ENCODE measurements at places on chromosomes 2 and 18. TPM values are rescaled to one million over a fixed set of nuclear protein-coding genes. Genes with fewer than 3 reads are reported as not detected.

Gene CHST9
- 7.0 TPM for total RNA-seq

Gene POTEJ
- total RNA-seq = not detected

Gene SLC8A1
- 280 TPM for total RNA-seq

Gene GPR45
- not detected for total RNA-seq

Gene CPLX4
- not detected for total RNA-seq

Gene PSTPIP2
- 7.2 TPM for total RNA-seq

Gene DNAH7
- 3.5 TPM for total RNA-seq

DNA sequence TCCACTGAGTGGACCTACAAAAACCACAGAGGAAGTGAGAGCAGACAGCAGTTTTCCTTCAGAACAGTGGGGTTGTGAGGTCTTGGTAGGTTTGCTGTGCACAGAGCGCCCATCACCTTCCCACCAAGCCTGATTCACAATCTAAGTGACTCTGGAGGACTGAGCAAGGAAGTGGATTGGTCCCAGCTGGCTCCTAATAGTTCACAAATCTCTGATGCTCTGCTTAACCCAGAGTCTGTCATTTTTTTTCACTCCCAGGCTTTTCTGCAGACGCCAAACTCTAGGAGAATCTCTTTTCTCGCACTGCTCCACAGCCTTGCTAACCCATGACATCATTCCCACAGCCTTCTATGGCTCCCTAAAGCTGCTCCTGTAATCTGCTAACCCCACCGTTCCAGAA is 280.4 kb downstream of the C1D start:
- DNase-seq = no peak

DNA sequence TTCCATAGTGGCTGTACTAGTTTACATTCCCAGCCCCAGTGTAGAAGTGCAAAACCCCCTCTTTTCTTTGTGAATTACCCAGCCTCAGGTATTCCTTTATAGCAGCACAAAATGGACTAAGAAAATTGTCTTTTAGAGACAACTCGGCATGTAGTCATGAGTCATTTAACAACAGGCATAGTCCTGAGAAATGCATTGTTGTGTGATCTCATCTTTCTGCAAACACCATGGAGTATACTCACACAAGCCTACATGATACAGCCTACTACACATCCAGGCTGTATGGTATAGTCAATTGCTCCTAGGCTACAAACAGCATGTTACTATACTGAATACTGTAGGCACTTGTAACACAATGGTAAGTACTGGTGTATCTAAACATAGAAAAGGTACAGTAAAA is 44.4 kb upstream of the MBP start:
- no peak for DNase-seq

DNA sequence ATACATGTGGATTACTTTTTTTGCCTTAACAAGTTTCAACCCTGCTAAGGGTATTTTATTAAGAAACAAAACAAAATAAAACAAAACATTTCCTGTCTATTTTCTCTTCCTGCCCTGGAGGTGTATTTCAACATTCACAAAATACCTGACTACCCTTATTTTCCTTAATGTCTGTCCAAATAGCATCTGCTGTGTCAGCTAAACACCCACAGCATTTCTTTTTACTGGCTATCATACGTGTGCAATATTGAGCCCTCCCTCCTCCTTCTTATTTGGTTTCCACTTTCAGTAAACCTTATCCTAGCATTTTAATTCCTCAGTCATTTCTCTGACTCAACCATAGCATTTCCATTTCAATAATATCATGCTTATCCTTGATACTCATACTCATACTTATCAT is 1420.0 kb upstream of the ZEB2 start:
- no peak for DNase-seq

- no peak for DNase-seq
Observed at GRCh38 chr2:185188656-185189055, 549.9 kb upstream of the FSIP2 start.

DNA sequence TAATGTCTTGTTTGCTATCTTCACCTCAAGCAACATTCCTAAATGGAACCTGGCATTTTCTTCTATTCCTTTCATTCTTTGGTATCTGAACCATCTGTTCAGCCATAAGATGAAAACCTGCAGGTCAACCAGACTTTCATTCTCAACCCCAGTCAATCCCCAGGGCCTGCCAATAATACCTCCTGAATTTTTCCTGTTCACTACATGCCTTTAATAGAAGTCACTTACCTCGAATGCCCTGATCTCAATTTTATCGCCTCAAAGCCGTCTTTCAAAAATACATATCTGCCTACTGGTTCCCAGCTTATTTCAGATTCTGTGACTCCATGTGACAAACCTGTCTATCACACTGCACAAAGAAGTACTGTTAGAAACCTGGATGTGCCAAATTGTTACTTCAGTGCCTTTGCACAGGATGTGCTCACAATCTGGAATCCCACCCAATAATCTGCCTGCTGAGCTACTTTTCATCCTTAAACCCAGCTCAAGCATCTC is 22.6 kb downstream of the ST3GAL5 start:
- no peak for DNase-seq

- no peak for DNase-seq
Observed at GRCh38 chr18:74488864-74489263, 7.3 kb upstream of the CNDP2 start.

DNA sequence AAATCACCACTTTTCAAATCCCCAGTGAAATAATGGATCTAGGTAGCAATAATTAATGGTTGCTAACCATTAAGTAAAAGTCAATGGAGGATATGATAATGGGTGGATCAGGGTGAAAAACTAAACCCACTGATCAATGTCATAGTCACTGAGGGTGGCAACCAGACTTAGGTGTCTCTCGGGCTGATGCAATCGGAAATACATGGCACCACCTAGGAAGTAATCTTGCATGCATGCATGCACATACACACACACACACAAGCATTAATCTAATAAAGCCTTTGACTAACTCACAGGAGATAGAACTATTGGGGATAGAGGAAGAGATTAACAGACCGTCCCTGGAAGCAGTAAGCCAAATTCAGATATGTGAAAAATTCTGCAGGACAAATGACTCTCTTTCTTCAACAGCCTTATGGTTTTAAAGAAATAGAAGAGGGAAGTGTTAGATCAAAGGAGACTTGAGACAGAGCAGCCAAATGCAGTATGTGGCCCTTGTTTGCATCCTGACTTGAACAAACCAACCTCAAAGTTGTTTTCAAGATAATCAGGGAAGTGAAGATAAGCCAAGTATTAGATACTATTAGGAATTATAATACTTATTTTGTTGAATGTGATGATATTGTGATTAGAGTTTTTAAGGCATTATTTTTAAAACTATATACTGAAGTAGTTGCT is 186.0 kb upstream of the RMP24 start:
- DNase-seq = no peak

- no peak for DNase-seq
Observed at GRCh38 chr2:17813010-17813741, 3.1 kb upstream of the MSGN1 start.

DNA sequence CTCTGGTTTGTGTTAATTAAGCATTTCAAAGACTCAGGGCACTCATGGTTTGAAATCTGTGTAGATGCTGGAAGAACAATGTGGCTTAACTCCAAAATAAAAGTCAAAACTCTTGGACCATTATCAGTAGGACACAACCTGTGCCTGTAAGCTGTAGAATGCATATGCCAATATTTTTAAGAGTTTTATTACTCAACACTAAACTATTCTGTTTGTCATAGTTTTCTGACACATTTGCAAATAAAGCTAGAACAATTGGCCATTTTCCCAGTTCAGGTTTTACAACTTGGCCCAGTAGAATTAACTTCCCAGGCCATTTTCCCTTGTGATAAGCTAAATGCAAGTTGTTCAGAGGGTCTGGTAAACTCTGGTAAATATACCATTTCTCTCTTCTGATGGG is 713.1 kb downstream of the CBLN2 start:
- DNase-seq = no peak
